T-helper 2 cell treated with Interferon-gamma antibody and Interleukin-4, amounts not matched to agents 100 ng/mL and 5 ng/mL, for 36 hours (primary cell): ENCODE measurements at places on chromosomes 13 and 19. TPM values are rescaled to one million over a fixed set of nuclear protein-coding genes. Genes with fewer than 3 reads are reported as not detected.

Gene ATP8A2
- total RNA-seq: 0.41 and 0.50 TPM in 2 replicates

Gene POSTN
- total RNA-seq: not detected in 2 replicates

Gene CASP14
- total RNA-seq: not detected in 2 replicates

Gene SIAH3
- 0.14 TPM in 2 replicates for total RNA-seq

Gene RBM26
- 75.0 and 75.5 TPM in 2 replicates for total RNA-seq

Gene GJB2
- total RNA-seq: 2.9 and 3.7 TPM in 2 replicates

Gene ZSCAN4
- not detected in 2 replicates for total RNA-seq

Gene FUT2
- not detected in 2 replicates for total RNA-seq

Gene CYP2F1
- total RNA-seq: not detected in 2 replicates

Gene SELENOV
- not detected in 2 replicates for total RNA-seq

Gene LIPE
- 29.1 and 30.5 TPM in 2 replicates for total RNA-seq

Gene ZNF816
- total RNA-seq: 11.6 and 13.0 TPM in 2 replicates

Gene TMEM238
- total RNA-seq: 10.3 and 11.7 TPM in 2 replicates

Gene KLF2
- total RNA-seq: 216 and 219 TPM in 2 replicates

Gene SLITRK5
- total RNA-seq: not detected in 2 replicates

Gene LGALS14
- total RNA-seq: not detected in 2 replicates

Gene C3
- total RNA-seq: 0.59 and 0.66 TPM in 2 replicates

Gene KLF16
- total RNA-seq: 21.3 and 23.1 TPM in 2 replicates

Gene KLK12
- not detected in 2 replicates for total RNA-seq

Gene BRME1
- total RNA-seq: 10.5 and 11.3 TPM in 2 replicates

Gene SYNGR4
- total RNA-seq: not detected in 2 replicates

Gene LRCH1
- 16.0 and 17.1 TPM in 2 replicates for total RNA-seq

Gene NLRP11
- total RNA-seq: not detected in 2 replicates

Gene TUBA3C
- total RNA-seq: not detected in 2 replicates

Gene ZNF653
- total RNA-seq: 17.4 and 19.6 TPM in 2 replicates
